Cerebellar nuclear complex (tissue), 1 donor: ENCODE measurements at places on chromosomes 6 and 20.

- no peak for DNase-seq
These were observed 38.2 kb downstream of the OR2B2 start for GRCh38 chr6:27874016-27874415.

DNA sequence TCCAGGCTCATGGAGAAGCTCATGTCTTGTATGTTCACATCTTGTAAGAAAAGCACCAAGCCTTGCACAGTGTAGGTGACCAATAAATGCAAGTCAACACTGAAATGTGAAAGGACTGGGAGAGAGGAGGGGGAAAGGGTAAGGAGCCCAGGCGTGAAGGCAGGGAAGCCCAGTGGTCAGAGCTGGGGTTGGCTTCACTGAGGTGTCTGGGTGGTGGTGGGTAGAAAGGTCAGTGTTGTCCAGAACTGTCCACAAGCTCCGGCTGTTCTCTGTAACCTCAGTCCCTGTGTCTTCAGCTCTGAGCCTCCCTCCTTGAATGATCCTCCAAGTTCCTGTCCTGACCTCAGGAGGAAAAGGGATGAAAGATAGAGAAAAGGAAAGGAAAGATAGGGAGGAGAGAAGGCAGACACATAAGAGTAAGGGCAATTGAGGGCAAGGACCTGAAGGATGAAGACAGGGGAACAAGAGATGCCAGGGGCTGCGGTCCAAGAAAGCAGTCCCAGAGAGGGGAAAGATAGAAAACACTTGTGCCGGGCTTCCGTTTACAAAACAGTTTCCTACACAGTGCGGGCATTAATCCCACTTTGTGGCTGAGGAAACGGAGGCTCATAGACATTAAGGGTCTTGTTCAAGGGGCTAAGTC, 2.4 kb upstream of the TNXB start:
- DNase-seq = no peak

DNA sequence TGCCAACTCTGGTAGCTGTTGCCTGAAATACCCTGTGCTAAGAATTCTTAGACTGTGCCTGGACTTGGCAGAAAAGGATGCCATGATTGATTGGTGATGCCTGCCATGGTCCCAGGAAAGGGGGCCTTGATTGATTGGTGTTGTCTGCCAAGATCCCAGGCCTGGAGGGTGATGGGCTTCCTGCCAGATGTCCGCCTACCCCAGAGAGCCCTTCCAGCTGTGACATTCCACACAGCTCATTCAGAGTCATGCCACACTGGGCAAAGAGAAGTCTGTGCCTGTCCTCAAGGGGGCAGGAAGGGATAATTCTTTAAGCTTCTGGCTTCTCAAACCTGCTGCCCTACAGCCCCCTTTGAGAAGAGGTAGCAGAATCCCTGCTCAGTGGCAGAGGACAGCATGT, 24.6 kb downstream of the RIMS4 start:
- no peak for DNase-seq

DNA sequence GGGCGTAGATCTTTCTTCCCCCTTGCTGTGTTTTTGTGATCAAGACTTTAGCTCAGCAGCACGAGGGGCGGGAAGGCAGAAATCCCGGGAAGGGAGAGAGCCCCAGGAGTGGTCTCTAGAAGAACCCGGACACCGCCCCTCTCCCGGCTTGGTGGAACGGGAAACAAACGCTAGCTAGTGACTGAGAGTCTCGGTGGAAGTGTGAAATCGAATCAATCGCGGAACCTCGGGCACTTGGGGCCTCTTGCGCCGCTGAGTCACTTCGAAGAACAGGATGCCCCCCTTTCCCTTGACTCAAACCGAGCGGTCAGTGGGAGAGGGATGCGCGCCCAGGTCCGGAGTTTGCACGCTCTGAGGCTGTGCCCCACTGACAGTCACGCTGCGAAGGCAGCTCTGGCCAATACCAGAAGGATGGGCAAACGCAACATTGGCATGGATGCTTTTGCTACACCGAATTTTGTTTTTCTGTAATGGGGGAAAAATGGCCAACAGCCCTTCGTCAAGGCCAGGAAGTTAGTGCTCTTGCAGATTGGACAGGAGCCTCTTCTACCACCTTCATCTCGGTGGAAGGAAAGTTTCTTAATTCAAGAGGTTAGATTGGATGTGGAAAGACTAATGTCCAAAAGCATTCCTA, 1.6 kb upstream of the OLIG3 start:
- no peak for DNase-seq

DNA sequence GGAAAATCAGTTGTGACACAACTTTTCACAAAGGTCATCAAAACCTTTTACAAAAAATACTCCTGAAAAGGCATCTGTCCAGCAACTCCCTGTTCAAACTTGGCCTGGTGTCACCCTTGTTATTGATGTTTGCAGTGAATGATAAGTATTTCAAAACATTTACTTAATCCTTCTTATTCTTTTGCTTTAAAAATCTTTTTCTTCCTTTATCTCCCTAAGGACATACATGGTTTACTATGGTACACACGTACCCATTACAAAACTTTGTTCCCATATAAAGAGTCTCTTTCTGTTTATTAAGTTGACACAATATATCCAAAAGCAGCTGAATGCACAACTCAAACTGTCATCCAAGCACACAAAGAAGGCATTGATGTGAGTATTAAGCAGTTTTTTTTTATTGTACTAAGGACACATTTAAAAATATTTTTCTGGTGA, 17.5 kb downstream of the GSTA2 start:
- DNase-seq = no peak

GRCh38 chr20:57621421-57622200, 1.4 kb upstream of the ZBP1 start:
- DNase-seq = no peak

GRCh38 chr6:21847711-21848480, 254.3 kb downstream of the SOX4 start:
- DNase-seq = no peak

- no peak for DNase-seq
These were observed 71.9 kb upstream of the SULF2 start for GRCh38 chr20:47857187-47857568.

- DNase-seq = no peak
These were observed 897.0 kb upstream of the SLC35B3 start for GRCh38 chr6:9332241-9332780.

- no peak for DNase-seq
These were observed 41.8 kb downstream of the ATXN1 start for GRCh38 chr6:16719488-16719887.

- no peak for DNase-seq
These were observed 21.9 kb downstream of the COL11A2 start for GRCh38 chr6:33170176-33171015.

DNA sequence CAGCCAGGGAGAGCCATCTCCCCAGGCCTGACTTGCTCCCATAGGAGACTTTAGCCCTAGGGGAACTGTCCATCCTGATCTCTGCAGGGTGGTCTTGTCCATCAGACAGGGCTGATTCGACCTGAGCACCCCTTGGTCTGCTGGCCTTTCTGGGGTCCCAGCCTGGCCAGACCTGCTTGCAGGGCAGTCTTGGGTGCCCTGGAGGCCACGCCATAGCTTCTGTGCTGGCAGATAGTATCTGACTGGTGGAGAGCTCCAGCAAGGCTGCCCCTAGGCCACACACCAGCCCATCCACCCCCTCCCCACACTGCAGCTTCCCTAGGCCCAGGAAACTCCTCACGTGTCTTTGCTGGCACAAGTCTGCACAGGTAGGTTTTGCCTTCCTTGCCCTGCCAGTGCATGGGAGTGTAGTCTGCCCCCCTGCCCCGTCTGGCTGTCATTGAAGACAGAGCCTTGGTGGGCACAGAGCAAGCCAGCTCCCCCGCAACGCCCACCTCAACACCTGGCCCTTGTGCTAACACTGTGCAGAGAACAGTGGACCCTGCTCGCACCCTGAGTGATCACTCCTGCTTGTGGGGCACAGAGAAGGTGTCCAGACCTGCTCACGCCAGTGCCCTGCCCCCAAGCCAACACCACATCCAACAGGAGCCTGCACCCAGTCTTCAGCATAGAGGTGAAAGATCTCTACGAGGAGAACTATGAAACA, 32.4 kb downstream of the CCN2 start:
- no peak for DNase-seq

GRCh38 chr6:100948381-100949133, 67.4 kb upstream of the ASCC3 start:
- DNase-seq = no peak

- no peak for DNase-seq
These were observed 45.7 kb downstream of the HBS1L start for GRCh38 chr6:135008941-135009290.

GRCh38 chr20:2338411-2339066, 42.2 kb upstream of the TGM6 start:
- no peak for DNase-seq

DNA sequence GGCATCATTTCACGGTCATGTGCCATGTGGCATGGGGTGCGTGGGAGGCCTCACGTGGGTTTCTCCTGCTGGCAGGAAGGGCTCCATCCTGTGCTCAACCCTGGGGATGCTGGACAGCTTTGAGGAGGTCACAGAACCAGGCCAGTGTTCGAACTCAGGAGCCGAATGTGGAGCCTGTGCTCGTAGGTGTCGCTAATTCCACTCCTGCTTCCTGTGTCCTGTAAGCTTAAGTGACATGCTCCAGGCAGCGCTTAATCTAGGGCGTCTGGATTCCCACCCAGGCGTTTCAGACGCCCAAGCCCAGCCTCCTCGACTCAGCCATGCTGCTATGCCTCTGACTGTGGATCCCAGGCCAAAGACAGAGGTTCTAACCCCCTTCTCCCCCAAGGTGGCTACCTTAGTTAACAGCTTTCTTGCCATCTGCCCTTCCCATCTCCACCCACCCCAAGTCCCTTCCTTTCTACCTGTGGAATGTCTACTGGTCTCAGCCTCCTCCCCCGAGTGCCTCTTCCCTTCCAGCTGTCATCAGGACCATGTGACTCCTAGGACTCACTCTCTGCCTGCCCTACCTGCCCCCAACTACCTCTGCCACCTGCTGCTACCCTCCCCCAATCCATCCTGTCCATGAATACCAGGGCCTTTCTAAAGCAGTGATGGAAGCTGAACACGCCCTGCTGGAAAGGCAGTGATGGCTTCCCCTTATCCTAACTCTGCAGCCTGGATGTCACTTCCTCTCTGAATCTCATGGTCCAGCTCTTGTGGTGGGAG, 255.1 kb downstream of the CDH26 start:
- no peak for DNase-seq

GRCh38 chr6:122130026-122130348, 269.5 kb upstream of the HSF2 start:
- DNase-seq = no peak

DNA sequence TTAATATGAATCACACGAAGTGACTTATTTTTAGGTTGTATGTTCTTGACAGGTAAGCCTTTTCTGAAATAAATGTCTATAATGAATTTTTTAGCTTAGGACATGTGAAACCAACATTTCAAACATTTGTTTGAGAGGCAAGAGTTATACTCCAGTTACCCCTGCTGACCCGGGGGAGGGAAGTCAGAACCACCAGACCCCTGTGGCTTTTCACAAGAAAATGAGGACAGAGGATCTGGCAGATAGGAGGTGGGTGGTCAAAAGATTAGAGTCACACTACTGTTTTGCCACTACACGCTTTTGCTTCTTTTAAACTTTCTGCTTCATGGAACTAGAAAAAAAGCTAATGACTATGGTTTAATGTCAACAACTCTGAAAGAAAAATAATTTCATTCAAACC, 27.5 kb upstream of the ADGRF4 start:
- DNase-seq = no peak

DNA sequence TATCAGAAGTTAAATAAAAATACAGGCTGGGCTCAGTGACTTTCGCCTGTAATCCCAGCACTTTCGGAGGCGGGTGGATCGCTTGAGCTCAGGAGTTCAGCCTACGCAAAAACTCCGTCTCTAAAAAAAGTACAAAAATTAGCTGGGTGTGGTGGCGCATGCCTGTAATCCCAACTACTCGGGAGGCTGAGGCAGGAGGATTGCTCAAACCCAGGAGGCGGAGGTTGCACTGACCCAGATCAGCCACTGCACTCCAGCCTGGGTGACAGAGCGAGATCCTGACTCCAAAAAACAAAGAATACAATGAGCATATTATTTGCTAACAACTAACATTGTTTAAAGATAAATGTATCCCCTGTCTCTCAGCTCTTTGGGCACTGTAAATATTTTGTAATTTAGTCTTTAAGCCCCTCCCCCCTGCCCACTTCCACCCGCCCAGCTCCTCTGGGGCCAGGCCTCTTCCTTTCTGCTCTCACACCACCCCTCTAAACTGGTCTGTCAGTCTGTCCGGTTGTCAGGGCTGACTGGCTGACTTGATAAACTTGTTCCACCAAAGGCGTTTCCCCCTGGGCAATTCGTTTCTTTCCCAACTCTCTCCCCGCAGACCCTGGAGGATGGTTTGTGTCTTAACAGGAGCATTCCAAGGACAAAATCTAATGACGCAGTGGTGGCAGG, 62.4 kb upstream of the QKI start:
- no peak for DNase-seq

GRCh38 chr6:165777680-165778079, 114.6 kb upstream of the PDE10A start:
- DNase-seq = no peak

DNA sequence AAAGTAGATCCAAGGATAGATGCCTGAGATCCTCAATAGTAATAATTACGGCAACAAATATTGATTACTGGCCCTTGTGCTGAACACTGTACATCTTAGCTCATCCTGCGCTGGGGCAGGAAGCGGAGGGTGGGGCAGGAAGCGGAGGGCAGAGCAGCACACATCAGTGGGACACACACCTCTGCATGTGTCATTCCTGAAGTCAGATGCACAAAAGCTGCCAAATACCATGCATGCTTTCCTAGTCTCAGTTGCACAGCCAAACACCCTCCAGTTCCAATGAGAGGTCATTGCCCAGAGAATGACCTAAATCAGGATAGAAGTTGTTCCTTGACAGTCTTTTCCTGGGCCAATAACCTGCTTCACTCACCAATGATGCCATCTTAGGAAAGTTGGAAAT, 74.4 kb upstream of the FOXC1 start:
- no peak for DNase-seq

DNA sequence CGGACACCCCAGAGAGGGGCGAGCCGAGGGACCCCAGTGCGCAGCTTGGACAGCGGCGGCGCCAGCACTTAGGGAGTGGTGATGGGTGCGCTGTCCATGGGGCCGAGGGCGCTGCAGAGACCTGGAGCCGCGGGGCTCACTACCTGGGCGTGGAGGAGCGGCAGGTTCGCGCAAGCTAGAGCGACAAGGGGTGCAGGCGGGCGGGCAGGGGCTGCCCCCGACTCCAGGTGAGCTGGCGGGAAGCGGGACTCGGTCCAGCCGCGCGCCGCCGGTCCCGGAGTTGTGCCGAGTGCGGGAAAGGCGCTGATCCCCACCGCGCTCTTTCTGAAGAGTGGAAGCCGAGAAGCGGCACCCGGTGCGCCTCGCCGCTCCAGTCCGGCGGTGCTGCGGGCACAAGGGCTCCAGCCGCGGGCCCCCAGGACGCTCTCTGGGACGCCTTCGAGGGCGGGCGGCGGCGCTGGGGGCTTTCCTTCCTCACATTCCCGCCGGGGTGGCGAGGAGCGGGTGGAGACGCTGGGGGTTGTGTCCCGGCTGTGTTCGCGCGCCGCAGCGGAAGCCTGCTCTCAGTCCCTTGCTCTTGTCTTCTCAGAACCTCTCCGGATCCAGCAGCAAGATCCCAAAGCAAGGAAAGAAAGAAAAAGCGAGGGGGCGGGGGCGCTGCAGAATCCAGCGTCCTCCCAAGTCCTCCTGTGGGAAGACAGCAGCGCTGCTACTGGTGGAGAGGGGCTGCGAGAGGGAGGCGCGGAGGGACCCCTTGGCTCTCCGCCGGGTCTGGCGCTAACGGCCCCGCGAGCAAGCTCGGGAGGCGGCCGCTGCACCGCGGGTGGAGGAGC, at the start of gene B3GAT2:
TSS of gene B3GAT2 (minus strand) at position 610 of the 833 bp plus-strand sequence. CDS start 631 bp downstream, outside the sequence.
- DNase-seq = no peak
